ENCODE measurements at places on chromosomes 7 and 10. TPM values are rescaled to one million over a fixed set of nuclear protein-coding genes. Genes with fewer than 3 reads are reported as not detected.

The STEAP2 gene
- 22.0 TPM for total RNA-seq

The TAS2R5 gene
- total RNA-seq: 0.58 TPM

The NFKB2 gene
- total RNA-seq: 24.9 TPM

The IGFBP3 gene
- total RNA-seq: 75.4 TPM

The STOX1 gene
- total RNA-seq: 0.68 TPM

The SPDYE11 gene
- total RNA-seq: not detected

The OPALIN gene
- not detected for total RNA-seq

The COMTD1 gene
- 28.2 TPM for total RNA-seq

The CCL24 gene
- total RNA-seq: 0.56 TPM

The VWDE gene
- total RNA-seq: 8.8 TPM

The GIMAP6 gene
- total RNA-seq: 35.4 TPM

The LAMTOR4 gene
- total RNA-seq: 104 TPM

The TAF5 gene
- 1.5 TPM for total RNA-seq

The SGPL1 gene
- 19.3 TPM for total RNA-seq

The CFAP46 gene
- 1.7 TPM for total RNA-seq

The LRRC61 gene
- total RNA-seq: 5.7 TPM

The EBLN1 gene
- total RNA-seq: not detected

The MET gene
- 16.7 TPM for total RNA-seq

The ANXA8 gene
- total RNA-seq: 4.1 TPM

The ZPBP gene
- total RNA-seq: not detected

The SP4 gene
- 6.1 TPM for total RNA-seq

Data from left cardiac atrium (tissue), 4 donors.